ENCODE measurements at places on chromosomes 7 and 10.

DNA sequence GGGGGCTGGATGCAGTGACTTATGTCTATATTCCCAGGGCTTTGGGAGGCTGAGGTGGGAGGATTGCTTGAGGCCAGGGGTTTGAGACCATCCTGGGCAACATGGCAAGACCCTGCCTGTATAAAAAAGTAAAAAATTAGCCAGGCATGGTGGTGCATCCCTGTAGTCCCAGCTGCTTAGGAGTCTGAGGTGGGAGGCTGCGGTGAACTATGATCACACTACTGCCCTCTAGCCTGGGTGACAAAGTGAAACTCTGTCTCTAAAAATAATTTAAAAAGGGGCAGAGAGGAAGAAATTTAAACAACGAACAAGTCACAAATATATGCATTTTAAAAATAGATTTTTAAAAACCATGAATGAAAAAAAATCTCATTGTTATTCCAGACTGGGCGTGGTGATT is 46.2 kb upstream of the FEZF1 start:
- DNase-seq: no peak

- no peak for DNase-seq
These were observed 37.0 kb upstream of the LCOR start for GRCh38 chr10:96794836-96795733.

DNA sequence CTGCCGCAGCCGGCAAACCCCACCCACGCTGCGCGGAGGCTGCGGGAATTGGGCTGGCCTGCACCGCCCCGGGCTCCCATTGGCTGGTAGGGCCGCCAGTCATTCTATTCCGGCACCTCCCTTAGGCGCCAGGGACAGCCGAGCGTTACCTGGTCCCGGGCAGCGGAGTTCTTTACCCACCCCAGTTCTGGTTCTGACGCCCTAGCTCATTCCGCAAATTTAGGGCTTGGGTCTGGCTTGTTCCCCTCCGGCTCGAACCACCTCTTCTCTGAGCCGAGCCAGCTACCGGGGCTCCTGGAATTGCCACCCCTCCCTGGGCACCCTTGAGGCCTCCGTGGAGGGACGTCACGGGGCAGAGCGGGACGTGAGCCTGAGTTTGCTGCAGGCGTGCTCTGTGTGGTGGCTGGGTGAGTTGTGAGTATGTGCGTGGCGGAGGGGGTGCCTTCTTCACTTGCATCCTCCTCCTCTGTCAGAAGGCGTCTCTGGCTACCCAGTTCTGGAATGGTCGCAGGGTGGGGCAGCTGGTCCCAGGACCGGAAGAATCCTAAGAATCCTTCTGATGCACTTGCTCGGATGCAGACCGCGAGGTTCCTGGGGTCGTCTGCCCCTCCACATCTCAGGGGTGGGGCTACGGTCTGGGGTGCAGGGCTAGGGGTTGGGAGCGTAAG is at the start of the genes PDZD7 and SFXN3:
TSS of gene PDZD7 (minus strand) at position 2 of the 668 bp plus-strand sequence. CDS start 910 bp downstream, outside the sequence.
TSS of gene SFXN3 (plus strand) at position 107 of the 668 bp plus-strand sequence. CDS start 3,461 bp downstream, outside the sequence.
- peak; percentile 93 for DNase-seq

DNA sequence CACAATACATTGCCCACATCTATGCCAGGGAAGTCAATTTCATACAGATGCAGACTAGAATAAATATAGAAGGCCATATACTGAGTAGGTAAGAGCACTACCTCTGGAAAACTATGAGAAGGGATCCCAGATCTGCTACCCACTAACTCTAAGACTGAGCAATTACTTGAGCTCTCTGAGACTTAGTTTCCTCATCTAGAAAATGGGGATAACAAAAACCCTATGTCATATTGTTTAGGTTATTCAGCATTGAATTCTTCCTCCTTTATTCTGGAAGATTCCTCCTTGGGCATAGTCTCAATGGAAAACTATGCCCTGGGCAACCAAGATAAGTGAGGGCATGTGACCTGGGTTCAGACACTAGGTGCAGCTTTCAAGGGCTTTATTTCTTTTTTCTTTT is 4.0 kb upstream of the ARMH3 start:
- no peak for DNase-seq

GRCh38 chr7:112129655-112130323 is 76.4 kb downstream of the DOCK4 start:
- no peak for DNase-seq

GRCh38 chr10:114632869-114633715 is 25.0 kb downstream of the ABLIM1 start:
- DNase-seq: no peak

DNA sequence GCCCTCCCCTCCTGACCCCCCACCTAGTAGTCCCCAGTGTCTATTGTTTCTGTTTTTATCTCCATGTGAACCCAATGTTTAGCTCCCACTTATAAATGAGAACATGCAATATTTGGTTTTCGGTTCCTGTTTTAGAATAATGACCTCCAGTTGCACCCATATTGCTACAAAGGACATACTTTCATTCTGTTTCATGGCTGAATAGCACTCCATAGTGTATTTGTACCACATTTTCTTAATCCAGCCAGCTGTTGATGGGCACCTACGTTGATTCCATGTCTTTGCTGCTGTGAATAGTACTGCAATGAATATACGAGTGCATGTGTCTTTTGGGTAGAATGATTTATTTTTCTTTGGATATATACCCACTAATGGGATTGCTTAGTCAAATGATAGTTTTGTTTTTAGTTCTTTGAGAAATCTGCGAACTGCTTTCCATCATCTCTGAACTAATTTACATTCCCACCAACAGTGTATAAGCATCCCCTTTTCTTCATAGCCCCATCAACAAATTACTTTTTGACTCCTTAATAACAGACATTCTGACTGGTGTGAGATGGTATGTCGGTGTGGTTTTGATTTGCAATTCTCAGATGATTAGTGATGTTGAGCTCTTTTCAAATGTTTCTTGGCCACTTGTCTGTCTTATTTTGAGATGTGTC is 128.4 kb upstream of the PHYHIPL start:
- DNase-seq: no peak

- no peak for DNase-seq
These were observed 8.3 kb downstream of the TLL2 start for GRCh38 chr10:96505150-96506136.

- no peak for DNase-seq
These were observed 103.7 kb upstream of the HABP2 start for GRCh38 chr10:113449006-113449695.

DNA sequence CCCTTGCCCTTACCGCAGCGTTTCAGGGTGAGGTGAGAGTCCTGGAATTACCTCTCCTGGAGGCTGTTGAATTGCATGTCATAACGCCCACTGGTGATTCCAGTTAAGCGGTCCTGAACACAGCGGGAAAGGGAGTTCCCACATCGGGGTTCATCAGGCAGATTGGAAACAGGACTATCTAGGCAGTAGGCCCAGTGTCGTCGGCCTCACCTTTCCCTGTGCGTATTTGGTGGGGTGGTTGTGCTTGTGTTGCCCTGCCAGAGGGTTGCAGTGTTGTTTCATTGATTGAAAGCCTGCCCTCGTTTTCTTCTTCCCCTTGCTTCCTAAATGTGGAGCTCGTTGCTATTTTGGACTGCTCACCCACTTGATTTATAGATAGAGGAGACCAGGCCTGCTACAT is 10.6 kb upstream of the SUN1 start:
- no peak for DNase-seq

- DNase-seq: no peak
These were observed 150.3 kb upstream of the CHST15 start for GRCh38 chr10:124243702-124244121.

- DNase-seq: no peak
These were observed 62.3 kb upstream of the FAM133B start for GRCh38 chr7:92652536-92652935.

GRCh38 chr7:115417662-115418061 is 495.8 kb downstream of the MDFIC start:
- DNase-seq: no peak

DNA sequence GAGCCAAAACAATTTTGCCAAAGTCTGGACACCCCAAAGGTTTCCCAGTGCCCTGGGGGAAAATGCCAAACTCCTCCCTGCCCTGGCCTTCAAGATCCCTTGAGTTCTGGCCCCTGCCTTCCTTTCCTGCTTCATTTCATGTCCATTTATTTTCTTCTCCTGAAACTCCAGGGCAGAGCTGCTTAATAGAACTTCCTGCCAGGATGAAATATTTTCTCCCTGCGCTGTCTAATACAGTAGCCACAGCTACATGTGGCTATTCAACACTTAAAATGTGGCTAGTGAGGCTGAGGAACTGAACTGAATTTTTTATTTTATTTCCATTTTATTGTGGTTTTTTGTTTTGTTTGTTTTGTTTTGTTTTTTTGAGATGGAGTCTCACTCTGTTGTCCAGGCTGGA is 49.6 kb downstream of the COL13A1 start:
- DNase-seq: no peak

GRCh38 chr10:76382381-76382851 is 951.0 kb downstream of the LRMDA start:
- DNase-seq: no peak

Measured in activated CD8-positive, alpha-beta memory T cell treated with anti-CD3 and anti-CD28 coated beads for 4 hours (primary cell).